Left ventricle myocardium superior (tissue), 1 donor: ENCODE measurements at places on chromosomes 2 and 18. TPM values are rescaled to one million over a fixed set of nuclear protein-coding genes. Genes with fewer than 3 reads are reported as not detected.

GRCh38 chr18:64806691-64807090, 657.8 kb upstream of the LINC00305 start:
- no peak for DNase-seq

GRCh38 chr2:98157557-98157956, 70.6 kb downstream of the VWA3B start:
- DNase-seq = no peak

UGT1A9 gene
- total RNA-seq = not detected

ABCG8 gene
- total RNA-seq = not detected

DNA sequence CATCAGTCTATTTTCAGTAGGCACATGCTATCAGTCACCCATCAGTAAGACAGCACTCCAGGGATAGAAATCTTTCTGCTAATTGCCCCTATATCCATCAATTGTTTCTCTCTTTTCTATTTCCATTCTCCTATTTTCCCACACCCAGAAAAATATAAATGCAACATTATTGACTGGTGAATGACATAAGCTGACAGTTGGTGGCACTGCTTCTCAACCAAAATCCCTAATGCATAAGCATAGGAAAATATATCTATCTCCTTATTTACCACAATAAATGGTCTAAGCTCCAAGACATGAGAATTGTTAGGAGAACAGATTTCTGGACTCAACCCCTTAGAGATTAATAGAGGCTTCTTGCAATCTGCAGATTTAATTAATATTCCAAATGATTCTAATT, 64.0 kb upstream of the REG3A start:
- no peak for DNase-seq

- no peak for DNase-seq
Observed at GRCh38 chr2:5713101-5713500, 20.9 kb downstream of the SOX11 start.

CXCR1 gene
- 0.69 TPM for total RNA-seq

DNA sequence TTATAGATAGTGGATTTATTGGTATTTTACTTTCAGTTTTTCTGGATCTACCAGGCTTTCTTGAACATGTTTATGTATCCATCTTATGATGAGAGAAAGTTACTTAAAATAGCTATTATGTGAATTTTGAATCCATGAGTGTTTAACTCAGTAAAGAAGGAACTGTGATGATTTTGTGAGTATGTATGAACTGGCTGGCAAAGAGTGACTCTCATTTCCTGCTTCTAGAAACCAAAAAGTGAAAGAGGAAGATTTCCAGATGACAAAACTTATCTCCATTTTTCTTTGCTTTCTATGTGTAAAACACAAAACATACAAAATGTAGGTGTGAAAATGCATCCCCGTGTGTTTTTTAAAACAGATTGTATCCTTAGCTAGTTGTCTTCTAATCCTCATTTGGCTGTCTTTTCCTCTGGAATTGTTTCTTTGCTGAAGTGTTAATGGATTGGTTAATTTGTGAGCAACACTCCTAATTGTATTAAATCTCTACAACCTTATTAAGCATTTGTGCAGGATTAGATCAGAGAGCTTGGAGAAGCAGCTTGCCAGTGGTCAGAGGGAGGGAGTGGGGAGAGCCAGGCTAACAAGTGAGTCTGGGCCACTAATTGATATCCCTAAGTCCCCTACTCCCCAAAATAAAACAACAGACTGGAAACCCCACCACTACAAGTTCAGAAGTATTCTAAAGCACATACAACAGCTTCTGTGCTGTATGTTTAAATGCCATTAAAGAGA, 23.9 kb downstream of the PTPRM start:
- no peak for DNase-seq

DNA sequence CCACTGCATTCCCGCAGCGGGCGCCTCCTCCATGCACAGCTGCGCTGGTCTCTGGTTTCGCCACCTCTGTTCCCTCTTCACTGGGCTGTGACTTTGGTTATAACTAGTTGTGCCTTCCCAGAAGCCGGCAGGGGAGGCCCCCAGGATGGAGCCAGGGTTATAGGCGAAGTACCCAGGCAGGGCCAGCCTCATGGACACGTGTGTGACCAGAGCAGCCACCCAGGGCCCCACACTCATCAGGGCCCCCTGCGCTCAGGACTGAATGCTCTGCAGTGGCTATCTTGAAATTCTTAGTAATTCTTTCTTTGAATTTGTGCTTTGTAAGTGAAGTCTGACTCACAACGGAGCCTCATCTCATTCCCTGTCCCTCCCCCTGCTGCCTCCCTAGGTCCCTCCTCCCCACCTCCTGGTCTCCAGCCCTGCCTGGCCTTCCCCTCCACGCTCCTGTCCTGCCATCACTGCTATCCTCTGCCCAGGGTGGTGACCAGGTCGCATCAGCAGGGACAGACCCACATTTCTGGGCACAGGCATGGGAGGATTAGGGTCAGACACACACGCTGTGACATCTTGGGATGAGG, 38.1 kb upstream of the LBH start:
- no peak for DNase-seq

- DNase-seq = no peak
Observed at GRCh38 chr18:45652303-45653080, 37.2 kb downstream of the SLC14A2 start.

DHRS9 gene
- 0.74 TPM for total RNA-seq

DNA sequence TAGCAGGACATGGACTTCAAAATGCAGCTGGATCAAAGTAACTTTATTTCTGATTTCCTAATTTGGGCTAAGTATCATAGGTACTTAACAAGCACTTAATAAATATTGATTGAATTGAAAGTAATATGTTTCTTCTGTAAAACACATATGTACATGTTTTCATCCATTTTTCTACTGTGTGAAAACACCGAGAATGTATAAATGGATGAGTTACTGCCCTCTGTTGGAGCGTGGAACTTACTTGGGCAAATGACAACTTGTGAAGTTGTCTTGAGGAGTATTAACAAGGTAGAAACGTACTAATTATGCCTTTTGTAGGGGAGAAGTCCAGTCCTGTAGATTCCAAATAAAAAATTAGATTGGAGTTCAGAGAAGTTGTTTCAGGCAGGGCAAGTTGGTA, 87.2 kb downstream of the PHLPP1 start:
- no peak for DNase-seq

DNA sequence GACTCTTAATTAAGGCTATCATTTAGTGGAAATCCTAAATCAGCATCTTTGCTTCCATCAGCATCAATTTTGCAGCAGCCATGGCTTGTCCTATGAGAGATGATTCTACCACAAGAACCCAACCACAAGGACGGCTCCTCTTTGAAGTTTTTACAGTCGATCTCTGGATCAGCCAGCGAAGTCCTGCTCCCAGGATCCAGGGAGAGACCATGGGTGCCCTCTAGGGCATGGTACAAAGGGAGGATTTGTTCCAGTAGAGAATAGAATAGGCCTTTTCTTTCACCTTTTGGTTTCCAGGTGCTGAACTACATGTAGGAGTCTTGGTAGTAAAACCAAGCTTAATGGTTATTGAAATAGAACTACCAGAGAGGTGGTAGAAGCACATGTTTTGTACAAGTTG, 52.7 kb downstream of the TMEM200C start:
- DNase-seq = no peak

DNA sequence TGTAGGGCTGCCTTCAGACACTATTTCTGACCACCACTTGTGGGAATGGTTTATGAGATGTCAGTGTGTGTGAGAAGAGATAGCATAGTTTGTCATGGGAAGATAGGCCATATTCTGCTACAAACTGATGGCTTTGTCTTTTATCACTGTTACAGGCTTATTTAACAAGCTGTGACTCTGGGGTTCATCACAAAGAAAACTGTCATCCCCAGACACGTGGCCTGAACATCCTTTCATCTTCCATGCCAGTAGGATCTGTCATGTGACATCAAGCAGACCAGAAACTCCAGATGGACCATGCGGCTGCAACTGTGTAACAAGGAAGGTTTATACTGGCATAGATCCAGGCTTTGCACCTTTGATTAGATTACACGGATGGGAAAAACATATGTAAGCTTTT, 128.6 kb upstream of the KCNH7 start:
- no peak for DNase-seq

LYPD6B gene
- total RNA-seq = not detected

NCKAP5 gene
- total RNA-seq = 2.8 TPM

KCNG2 gene
- total RNA-seq = not detected

GRCh38 chr2:217393585-217394032, 533.7 kb upstream of the TNP1 start:
- peak; percentile 72 for DNase-seq

FLACC1 gene
- 5.0 TPM for total RNA-seq

GRCh38 chr18:38884050-38884449, 1318.5 kb upstream of the CELF4 start:
- no peak for DNase-seq

- no peak for DNase-seq
Observed at GRCh38 chr2:8263901-8264300, 418.0 kb upstream of the ID2 start.

DNA sequence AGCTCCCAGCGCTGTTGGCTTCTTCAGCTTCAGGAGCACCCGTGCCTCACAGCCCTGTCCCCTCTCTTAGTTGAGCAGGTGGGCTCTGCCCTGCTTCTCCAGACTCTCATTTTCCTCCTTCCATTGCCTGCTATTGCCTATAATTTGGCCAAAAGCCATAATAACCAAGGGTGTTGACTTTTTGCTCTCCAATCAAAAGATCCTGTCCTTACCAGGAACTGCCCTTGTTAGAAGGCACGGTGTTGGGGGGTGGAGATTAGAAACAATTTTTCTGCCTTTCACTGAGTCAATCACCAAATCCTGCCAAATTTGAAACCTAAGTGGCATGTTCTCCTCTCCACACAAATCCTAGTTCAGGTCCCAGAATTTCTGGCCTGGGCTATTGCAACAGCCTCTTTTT, 16.7 kb upstream of the PDIA6 start:
- no peak for DNase-seq

DNA sequence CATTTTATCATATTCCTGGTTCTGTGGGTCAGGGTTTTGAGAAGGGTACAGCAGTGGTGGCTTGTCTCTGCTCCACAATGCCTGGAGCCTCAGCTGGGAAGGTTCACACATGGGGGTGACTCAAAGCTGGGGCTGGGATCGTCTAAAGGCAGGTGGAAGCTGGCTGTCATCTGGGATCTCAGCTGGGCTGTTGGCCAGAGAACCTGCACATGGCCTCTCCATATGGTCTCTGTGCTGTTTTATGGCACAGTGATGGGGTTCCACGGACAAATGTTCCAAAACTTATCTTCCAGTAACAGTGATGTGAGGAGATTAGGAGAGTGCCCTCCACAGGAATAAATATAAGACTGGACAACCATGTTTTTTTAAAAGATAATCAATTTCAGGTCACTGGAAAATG, 191.4 kb downstream of the SS18 start:
- no peak for DNase-seq

DNA sequence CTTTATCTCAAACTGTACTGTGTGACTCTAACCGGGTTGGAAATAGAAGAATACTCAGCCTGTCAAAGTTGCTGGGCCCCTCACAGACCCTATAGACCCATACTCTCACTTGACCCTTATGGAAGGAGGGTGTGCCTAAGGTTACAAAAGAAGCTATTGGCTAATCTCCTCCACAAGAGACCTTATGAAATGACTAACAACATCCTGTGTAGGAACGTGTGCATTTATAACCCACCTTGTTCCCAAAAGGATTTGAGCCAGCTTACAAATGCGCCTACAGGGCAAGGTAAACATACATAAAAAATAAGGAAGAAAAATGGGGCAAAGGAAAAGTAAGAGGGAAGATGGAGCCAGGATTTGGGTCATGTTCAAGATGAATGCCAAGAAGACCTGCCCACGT, 225.4 kb upstream of the SMAD2 start:
- DNase-seq = no peak

DNA sequence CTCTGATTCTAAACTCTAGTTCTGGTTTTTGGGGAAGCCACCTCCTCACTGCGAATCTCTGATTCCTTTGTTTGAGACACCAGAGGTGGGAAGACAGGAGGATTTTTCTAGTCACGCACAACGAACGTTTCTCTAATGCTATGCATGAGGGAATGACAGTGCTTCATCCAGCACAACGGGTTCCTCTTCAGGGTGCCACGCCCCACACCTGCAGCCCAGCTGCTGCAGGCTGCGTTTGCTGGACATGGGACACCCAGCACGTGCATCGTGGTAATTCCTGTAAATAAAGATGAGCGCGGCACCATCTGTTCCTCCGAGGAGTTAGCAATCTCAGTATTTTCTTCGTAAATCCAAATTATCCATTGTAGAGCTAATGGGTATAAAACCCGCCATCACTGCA, 37.5 kb upstream of the TPO start:
- DNase-seq = no peak

DNA sequence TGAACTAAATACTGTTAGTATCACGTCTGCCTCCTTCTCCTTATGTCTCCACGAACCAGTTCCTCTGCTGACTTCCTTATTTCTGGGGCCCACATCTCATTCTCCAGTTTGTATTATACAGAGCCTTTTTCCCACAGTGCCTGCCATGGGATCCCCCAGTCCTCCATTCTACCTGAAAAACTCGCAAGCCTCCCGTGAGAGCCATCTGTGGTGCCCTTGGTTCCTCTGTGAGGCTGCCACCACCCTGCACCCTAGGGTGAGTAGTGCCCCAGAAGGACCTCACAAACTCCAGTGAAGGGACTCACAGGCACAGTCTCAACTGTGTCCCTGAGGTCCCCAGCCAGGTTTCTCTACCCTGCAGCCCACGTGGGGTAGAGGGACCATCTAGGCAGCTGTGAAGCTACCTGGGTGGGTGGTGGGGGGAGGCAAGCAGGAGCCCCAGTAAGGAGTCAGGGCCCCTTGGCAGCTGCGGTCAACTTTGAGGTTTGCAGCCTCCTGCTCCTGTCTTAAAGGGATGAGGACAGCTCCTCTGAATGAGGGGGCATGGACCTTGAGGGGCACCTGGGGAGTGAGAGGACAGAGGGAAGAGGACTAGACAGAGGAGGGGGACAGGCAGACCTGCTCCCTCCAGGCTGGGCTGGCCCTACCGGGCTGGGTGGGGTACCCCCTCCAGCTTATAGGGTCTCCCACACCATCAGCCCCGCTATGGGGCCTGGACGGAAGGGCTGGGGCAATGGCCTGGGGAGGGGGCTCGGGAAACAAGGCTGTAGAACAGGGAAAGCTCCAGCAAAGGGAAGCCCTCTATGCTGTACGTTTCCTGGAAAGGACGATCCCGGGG, 1.0 kb downstream of the PSTPIP2 start:
- no peak for DNase-seq

DNA sequence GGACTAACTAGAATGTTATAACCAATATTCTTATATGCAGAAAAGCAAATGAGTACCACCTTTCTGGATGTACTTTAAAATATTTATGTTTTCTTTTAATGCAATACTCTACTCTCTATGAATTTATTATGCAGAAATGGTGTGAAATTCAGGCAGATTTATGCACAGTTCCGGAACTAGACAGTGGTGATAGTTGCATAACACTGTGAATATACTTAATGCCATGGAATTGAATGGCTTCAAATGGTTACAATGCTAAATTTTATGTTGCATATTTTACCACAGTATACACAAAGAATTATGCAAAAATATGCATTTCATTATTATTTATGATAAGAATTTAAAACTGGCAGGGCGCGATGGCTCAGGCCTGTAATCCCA, 287.8 kb upstream of the FN1 start:
- DNase-seq = no peak

DNA sequence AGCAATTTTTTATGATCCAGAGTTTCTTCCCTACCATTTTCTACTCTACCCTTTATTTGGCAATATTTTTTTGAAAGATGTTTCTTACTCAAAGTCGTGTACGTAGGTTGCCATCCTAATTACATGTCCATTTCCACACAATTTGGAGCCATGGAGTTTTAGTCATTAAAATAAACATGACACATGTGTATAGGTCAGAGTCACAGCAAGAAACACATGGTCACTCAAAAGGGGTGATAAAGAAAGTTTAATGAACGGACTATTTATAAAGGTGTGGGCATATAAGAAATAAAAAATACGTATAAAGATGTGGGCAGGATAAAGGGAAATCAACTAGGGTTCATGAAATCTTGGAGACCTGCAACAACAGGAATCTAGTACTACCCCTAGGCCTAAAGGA, 138.9 kb downstream of the SLC4A10 start:
- DNase-seq = no peak
